Posterior vena cava (tissue), 2 donors: ENCODE measurements at places on chromosomes 7 and 10. TPM values are rescaled to one million over a fixed set of nuclear protein-coding genes. Genes with fewer than 3 reads are reported as not detected.
A peak's percentile ranks its signal among the peaks of the same experiment; 100 is the strongest.

DNA sequence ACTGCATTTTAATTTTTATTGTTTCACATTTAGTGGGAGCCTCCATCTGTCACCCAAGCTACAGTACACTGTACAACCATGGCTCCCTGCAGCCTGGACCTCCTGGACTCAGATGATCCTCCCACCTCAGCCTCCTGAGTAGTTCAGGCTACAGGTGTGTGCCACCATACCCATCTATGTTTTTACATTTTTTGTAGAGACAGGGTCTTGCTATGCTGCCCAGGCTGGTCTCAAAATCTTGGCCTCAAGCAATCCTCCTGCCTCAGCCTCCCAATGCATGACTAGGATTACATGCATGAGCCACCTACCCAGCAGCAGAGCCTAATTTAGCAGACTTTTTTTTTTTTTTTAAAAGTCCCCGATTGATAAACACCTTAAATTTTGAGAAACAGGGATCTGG is 5.6 kb downstream of the PIP4K2A start:
- DNase-seq, result no peak

DNA sequence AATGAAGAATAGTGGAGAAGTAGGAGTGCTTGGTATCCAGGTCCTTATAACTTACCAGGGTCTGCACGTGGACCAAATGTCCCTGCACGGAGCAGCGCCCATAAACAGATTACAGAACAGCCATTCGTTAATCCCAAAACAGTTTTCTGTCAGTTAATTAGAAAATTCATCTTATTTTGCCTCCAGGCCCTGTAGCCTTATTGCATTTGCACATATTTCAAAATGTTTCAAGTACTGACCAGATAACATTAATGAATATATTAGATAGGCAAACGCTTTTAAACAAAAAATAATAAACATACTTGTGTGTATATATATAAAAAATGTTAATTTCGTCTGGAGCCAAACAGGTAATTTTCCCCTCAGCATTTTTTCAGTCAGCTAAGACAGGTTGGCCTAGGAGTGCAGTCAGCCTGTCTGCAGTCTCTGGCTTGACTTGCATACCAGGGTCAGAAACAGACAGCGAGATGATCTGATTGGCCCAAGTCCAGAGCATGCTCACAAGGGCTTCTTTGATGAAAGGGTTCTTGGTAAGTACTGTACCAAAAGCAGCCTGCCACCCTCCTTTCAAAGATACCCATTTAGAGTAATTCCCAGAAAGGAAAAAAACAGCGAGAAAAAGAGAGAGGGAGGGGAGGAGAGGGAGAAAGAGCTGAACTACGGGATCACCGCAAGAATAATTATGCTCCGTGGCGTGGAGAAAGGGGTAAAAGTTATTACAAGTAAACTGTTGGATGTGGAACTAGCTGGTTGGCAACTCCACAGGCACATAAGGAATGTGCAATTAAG is 194.4 kb upstream of the TCF7L2 start:
- no peak for DNase-seq

GRCh38 chr10:8778713-8779112 is 724.2 kb downstream of the GATA3 start:
- no peak for DNase-seq

DNA sequence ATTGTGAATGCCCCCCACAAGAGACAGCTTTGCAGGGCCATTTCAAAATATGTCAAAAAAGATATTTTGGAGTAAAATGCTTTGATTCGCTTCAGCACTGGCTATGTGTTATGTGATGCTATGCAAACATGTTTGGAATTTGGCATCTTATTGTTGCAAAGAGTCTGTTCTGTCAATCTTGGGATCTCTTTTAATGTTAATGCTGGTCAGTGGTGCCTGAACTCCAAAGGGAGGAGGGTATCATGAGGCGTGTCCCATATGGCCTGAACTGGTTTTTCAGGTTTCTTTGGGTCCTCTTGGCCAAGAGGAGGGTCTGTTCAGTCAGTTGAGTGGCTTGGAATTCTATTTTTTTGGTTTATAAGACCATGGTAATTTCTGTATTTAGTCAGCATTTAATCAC is 81.4 kb downstream of the HECW1 start:
- no peak for DNase-seq

- no peak for DNase-seq
These were observed 48.7 kb downstream of the UPF2 start for GRCh38 chr10:11993834-11994468.

DNA sequence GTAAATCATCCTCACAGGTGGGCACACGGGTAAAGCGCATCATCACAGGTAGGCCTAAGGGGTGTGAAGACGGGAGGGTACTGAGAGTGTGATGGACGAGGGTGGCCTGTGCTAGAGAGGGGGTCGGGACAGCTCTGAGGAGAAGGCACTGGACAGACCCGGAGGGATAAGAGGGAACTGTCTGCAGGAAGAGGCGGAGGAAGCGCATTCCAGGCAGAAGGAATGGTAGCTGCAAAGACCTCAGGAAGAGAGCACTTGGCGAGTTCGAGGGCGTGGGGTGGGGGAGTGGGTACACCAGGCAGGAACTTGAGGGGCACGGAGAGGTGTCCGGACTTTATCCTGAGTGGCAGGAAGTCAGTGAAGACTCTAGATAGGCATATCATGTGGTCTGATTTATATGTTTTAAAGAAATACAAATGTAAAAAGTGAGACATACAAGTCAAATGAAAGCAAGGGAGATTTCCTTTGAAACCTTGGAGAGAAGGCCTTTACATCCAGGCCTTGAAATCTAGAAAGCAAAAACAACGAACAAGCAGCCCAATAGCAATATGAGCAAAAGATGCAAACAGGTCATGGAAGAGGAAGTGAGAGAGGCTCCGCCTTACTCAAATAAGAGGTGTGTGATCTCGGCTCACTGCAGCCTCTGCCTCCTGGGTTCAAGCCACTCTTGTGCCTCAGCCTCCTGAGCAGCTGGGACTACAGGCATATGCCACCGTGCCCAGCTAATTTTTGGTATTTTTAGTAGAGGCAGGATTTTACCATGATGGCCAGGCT is 3.6 kb downstream of the LHPP start:
- DNase-seq, result no peak

- DNase-seq, result no peak
These were observed 137.0 kb downstream of the CNNM2 start for GRCh38 chr10:103055105-103055504.

DNA sequence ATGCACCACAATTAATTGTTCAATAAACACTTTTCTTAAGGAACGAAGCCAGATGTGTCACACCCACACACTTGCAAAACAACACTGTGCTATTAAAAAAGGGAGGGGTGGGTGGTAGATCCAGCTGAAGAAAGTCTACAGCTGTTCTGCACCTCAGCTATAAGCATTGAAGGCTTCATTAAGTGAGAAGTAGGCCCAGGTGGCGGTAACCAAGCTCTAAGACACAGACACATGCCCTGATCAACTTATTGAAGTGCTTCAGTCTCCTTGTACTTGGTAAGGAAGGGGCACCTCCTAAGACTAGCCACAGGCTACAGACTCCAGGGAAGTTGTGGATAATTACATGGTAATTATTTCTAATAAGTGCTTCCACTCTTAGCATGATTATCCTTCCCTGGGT is 4.5 kb upstream of the CPVL start:
- DNase-seq, result no peak

DNA sequence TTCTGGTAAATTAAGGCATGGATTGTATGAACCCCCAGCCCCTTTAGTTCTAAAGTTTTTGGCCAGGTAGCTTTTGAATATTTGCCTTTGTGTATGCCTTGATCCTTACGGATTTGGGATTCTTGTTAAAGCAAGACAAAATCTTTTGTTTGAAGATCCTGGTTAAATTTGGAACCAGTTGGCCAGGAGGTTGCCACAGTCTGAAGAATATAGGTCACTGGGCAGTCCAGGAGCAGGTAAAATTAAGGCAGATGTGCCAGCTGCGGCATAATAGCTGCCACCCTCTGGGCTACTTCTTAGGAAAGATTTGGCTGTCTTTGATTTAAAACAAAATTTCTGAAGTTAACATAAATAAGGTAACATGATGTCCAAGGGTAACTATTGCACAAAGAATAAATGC is 192.3 kb downstream of the SUGCT start:
- DNase-seq, result no peak

GRCh38 chr7:151243408-151244195 is 4.9 kb downstream of the SMARCD3 start:
- peak; percentile 72 for DNase-seq

DNA sequence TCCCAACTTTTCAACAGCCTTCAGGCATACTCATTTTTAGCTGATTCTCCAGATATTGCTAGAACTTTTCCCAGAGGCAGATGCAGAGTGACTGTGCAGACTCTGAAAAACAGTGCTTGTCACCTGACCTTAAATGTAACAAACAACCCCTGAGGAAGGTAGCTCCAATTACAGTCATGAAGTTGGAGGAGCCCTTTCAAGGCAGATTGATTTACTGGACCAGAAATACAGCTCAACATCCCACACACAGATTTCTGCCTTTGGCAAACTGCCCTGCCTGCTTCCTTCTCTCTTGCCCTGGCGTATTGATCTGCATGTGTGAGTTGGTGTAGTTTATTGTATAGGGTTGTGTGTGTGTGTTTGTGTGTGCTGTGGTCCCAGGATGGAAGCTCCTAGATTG is 38.5 kb downstream of the PYROXD2 start:
- DNase-seq, result no peak

Gene PRF1
- total RNA-seq, result 5.2 TPM
